ENCODE measurements at places on chromosomes 7 and 10.

- no peak for DNase-seq
These were observed 117.8 kb downstream of the DYNC2I1 start for GRCh38 chr7:158973941-158974785.

DNA sequence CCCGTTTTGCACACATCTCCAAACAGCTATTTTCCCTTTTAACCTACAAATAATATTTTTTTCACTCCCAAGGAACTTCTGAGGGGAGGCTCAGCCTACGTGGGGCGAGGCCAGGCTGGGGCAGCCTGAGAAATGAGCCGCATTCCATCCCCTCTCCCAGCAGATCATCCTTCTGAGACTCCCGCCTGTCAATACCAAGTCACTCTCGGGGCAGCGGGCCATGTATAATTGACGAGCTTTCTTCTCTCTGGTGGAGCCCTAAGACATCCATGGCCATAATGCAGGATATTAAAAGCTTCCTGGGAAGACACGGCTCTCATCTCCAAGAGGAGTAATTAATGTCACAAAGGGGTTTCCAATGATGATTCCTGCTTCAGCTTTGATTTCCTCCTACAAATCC is 37.8 kb upstream of the CHST15 start:
- DNase-seq, result no peak

- DNase-seq, result no peak
These were observed 28.9 kb downstream of the ADD3 start for GRCh38 chr10:110036640-110037039.

- no peak for DNase-seq
These were observed 2.5 kb downstream of the GSTO1 start for GRCh38 chr10:104257235-104257634.

DNA sequence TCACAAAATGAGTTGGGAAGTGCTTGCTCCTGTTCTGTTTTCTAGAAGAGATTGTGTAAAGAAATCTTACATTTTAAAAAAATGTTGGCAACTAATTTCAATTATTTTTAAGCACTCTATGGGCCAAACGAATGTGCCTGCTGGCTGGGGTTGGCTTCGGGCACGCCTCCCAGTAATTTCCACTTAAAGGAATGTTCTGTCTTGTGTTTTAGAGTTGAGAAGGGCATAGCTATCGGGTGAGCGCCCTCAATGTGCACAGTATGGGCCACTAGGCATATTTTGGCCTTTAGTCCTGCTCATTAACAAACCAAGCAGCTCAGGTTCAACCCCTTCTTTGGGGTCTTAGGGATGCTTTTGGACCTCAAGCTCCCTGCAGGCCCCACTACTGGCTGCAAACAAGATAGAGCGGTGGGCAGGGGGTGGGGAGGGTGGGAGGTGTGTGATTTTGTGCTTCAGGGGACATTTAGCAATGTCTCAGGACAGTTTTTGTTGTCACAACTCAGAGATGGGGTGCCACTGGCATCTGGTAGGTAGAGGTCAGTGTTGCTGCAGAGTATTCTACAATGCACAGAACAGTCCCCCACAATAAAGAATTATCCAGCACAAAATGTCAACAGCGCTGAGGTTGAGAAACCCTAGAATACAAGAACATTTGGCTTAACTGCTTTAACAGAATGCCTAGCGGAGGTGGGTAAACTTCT is 40.7 kb downstream of the TACC2 start:
- no peak for DNase-seq

DNA sequence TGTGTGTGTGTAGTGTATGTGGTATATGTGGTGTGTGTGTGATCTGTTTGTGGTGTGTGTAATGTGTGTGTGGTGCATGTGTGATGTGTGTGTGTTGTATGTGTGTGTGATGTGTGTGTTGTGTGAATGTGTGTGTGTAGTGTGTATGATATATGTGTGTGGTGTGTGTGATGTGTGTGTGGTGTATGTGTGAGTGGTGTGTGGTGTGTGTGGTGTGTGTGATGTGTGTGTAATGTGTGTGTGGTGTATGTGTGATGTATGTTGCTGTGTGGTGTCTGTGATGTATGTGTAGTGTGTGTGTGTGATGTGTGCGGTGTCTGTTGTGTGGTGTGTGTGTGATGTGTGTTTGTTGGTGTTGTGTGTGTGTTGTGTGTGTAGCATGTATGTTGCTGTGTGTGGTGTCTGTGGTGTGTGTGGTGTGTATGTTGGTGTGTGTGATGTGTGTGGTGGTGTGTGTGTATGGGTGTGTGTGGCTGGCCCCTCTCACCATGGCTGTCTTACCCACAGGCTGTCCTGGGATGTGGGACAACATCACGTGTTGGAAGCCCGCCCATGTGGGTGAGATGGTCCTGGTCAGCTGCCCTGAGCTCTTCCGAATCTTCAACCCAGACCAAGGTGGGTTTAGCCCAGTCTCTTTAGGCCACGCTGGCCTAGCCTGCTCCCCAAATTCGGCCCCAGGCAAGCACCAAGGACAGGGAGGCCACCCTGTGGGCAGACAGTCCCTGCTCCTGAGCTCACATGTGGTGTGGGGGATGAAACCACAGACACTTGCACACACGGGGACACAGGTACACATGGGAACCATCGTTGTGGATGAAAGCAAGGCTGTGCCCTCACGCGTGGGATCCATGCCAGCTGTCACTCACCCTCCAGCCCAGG is 25.6 kb downstream of the ADCYAP1R1 start:
- no peak for DNase-seq

DNA sequence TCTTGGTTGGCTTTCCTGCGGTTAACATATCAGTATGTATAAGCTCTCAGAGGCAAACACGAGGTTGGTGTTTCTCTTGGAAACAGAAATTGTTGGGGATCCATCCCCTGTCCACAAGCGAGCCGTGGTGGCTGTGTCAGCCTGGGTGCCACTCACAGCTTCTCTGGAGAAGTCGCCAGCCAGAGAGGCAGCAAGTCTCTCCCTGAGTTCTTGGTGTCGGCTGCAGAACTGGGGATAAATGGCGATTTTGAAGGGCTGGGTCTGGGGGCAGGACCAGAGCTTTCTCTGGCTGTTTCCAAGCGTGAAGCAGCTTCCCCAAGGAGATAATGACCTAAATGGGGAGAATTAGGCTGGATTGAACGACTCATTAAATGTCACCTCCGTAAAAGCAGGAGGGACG is 335.3 kb downstream of the GLRX3 start:
- DNase-seq, result no peak

- no peak for DNase-seq
These were observed 68.7 kb downstream of the ARHGAP22 start for GRCh38 chr10:48536156-48536500.

- DNase-seq, result peak; percentile 73
These were observed 160.9 kb upstream of the CSTF2T start for GRCh38 chr10:51860257-51860656.

- peak; percentile 71 for DNase-seq
These were observed 846 bp upstream of the ZNF775 start for GRCh38 chr7:150378115-150378852.

- no peak for DNase-seq
These were observed 1283.5 kb upstream of the CELF2 start for GRCh38 chr10:9734218-9734617.

GRCh38 chr7:3916146-3916545 is 615.1 kb downstream of the SDK1 start:
- peak; percentile 44 for DNase-seq

DNA sequence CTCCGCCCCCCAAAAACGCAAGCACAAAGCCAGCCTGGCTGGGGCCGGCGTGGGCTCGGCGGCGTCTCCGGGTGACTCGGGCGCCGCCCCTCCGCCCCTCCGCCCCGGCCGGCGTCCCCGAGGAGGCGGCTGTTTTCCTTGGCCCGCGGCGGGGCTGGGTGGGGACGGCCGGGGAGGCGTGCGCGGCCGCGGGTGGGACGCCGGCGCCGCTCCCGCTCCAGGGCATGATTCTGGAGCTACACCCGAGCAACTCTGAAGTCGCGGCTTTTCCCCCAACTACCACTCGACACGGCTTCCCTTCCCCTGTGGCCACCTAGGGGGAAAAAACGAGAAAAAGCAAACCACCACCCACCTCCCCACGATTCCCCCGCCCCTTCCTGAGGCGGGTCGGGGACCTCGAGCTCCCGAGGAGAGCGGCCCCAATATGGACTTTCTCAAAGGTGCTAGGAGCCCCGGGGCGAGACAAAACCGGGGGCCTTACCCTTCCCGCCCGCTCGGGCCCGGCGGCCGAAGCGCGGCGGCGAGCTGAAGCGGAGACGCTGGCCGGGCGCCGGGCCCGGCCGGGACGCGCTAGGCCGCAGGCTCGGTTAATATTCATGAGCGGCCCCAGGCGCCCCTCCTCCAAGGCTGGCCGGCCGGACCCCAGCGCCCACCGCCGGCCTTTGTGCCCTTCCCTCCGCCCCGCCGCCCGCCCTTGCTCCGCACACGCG is 856 bp downstream of the ARHGAP21 start:
- DNase-seq, result peak; percentile 54

DNA sequence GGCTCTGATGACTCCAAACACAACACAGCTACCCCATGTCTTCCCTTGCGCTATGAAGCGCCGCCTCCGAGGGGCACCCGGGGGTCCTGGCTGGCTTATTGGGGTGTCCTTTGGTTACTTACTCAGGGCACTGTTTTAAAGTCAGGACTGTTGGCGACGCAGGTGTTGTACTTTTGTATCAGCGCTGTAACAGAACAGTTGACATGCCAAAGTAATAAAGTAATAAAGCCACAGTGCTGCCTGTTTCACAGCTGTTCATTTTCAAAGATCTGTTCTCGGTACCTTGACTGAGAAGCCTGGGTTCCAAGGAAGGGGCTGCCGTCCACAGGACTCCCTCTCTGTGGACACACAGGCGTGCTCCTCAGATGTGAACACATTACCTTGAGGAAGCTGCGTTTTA is 64.1 kb downstream of the WDR37 start:
- no peak for DNase-seq

DNA sequence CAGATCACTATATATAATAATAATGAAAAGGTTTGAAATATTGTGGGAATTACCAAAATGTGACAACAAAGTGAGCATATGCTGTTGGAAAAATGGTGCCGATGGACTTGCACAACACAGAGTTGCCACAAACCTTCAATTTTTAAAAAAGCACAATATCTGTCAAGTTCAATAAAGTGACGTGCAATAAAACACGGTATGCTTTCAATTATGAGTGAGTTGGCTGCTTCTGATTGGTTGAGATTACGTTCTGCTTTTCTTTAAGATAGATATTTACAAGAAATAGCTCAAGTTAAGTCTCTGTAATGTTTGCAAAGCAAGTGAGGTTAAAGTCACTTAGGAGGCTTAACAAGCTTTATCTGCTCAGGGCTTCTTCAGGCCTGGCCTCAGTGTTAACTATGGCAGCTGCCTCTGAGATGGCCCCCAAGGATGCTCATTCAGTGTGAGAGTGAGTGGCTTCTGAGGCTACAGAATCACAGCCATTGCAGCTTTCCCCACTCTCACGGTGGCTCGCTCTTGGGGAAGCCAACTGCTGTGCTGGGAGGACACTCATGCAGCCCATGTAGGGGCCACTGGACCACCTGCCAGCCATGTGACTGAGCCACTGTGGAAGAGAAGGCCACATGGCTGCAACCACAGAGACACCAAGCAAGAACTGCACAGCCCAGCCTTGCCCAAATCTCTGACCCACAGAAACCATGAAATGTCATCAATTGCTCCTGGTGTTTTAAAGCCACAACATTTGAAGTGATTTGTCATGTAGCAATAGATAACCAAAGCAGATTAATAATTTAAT is 78.3 kb upstream of the TMEM72 start:
- no peak for DNase-seq

GRCh38 chr7:133437544-133437943 is 184.7 kb downstream of the EXOC4 start:
- DNase-seq, result no peak

- no peak for DNase-seq
These were observed 36.7 kb upstream of the HDAC9 start for GRCh38 chr7:18458830-18459229.

GRCh38 chr7:69109879-69110278 is 488.4 kb upstream of the AUTS2 start:
- DNase-seq, result no peak

DNA sequence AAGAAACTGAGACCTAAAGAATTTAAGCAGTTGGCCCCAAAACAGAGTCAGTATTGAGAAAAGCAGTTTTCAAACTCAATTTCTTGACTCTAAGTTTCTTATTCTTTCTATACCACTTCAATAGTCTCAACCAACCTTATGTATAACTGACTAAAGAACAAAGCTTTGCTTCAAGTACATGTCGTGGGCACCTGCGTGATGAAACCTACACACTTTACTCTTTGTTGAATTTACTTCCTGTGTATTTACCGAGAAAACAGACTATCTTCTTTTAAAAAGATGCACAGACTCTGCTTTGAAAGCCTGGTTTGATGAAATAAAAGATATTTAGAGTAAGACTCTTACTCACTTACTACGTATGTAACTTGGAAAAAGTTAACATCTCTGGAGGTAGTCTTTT is 297.2 kb upstream of the CDC14C start:
- no peak for DNase-seq

DNA sequence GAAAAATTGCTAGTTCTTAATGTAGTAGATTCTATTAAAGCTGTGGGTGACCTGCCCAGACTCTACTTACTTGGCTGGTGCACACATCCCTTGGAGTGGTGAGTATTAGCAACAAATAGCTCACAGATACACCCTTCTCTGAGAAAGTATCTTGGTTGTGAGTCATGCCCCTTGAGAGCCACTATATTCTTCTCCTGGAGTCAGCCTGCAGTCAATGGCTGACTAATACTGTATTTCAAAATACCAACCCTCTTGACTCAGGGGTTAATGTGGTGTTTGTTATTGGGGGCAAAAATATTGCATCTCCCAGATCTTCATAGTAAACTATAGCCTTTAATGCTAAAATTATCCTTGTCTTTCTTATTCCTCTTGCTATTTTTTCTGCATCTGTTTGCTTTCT is 354.9 kb downstream of the BMPER start:
- peak; percentile 93 for DNase-seq

GRCh38 chr7:120743128-120743527 is 114.8 kb downstream of the TSPAN12 start:
- DNase-seq, result no peak

GRCh38 chr10:48623607-48624132 is 18.8 kb upstream of the ARHGAP22 start:
- no peak for DNase-seq

- DNase-seq, result no peak
These were observed 26.9 kb downstream of the FKBP6 start for GRCh38 chr7:73354821-73355220.

Data from choroid plexus epithelial cell (primary cell).